NCI-H2081 treated with DMSO at 0.1 percent for 48 hours (cell line): ENCODE measurements at places on chromosomes 3 and 15.
A peak's percentile ranks its signal among the peaks of the same experiment; 100 is the strongest.

- no peak for DNase-seq
Observed at GRCh38 chr3:89955156-89955555, 847.7 kb downstream of the EPHA3 start.

DNA sequence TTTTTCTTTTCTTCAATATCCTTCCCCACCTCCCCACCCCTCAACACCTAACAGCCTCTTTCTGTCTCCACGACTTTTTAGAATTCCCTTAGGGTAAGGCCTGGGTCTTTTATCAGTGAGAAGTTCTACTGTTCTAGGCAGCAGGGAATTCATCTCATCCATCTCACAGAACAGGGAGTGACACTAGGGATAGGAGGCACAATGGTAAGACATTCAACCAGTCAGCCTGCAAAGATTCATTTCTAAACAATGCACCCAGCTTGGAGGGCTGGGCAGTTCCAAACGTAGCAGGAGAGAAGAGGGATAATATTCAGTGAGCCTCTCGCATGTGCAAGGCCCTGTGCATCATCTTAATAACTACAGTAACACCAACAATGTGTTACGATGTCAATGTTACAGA lies 43.6 kb downstream of the LRIG1 start:
- DNase-seq = no peak

GRCh38 chr15:45376967-45377608 lies 1.3 kb downstream of the GATM start:
- DNase-seq = no peak

GRCh38 chr3:45306406-45307008 lies 80.4 kb upstream of the TMEM158 start:
- no peak for DNase-seq

- no peak for DNase-seq
Observed at GRCh38 chr15:70142322-70143191, 44.8 kb upstream of the TLE3 start.

GRCh38 chr3:16142350-16143025 lies 32.0 kb upstream of the GALNT15 start:
- DNase-seq = no peak

DNA sequence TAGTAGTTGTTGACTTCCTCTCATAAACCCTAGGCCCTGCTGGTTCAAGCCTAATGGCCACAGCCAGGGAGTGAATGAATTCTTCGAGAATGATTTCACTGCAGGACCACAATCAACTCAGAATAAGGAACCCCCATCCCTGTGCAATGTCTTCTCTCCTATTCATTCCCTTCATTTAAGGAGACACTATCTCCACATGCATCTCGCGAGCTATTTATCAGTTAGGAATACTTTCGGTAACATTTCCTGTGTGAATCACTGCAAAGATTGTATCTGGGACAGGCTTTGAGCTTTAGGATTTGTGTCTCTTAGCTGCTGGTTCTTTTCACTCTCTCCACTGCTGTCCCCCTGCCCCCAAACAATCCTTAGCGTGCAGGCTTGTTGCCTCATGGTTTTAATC lies 94.4 kb downstream of the MYLK start:
- DNase-seq = no peak

GRCh38 chr15:89109238-89109637 lies 21.0 kb downstream of the ABHD2 start:
- no peak for DNase-seq

GRCh38 chr3:175590745-175591144 lies 731.6 kb downstream of the NAALADL2 start:
- DNase-seq = peak; percentile 47

GRCh38 chr15:89129123-89129815 lies 41.0 kb downstream of the ABHD2 start:
- DNase-seq = no peak

- no peak for DNase-seq
Observed at GRCh38 chr15:89123181-89123525, 34.9 kb downstream of the ABHD2 start.

DNA sequence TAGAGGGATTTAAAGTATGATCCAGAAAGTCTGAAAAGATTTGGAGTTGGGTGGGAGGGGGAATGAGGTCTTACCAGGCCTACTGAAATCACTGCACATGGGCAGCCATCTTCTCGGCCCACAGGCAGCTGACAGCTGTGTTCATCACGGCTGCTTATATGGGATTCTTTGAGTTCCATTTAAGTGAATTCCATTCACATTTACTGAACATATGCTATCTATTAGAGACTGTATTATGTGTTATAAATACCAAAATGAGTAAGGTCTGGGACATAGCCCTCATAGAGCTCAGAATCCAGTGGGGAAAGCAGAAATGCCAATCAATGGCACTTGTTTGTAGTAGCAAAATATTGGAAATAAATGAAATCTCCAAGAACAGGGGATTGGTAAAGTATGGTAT lies 91.1 kb downstream of the TRIM42 start:
- DNase-seq = no peak
